ENCODE measurements at places on chromosomes 13 and 19.

DNA sequence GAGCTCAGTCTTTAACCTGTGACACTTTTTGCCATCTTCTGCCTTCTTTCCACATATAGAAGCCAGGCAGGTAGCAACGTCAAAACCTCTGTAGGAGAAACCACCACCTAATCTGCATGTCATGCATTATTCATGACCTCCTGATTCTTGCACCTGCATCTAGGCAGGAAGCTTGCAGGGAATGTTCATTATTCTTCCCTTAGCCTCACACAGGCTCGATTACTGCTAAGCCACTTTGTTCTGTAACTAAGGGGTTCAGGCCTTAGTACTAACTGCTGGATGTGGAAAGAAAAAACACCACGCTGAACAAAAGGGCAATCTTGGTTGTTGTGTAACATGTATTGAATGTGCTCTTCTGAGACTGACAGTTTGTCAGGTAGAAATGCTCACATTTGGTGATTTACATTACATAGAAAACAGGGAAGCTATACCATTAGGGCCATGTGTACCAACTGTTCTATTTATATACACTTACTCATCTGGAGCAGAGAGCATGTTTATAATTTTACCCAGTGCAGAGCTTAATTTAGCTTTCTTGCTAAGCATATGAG lies 366.9 kb downstream of the KLF12 start:
- no peak for DNase-seq

GRCh38 chr13:86922936-86923335 lies 748.2 kb upstream of the SLITRK5 start:
- no peak for DNase-seq

- DNase-seq, result no peak
These were observed 2.3 kb upstream of the STRN4 start for GRCh38 chr19:46748325-46749109.

- no peak for DNase-seq
These were observed 9.7 kb downstream of the INAFM1 start for GRCh38 chr19:47284324-47284899.

DNA sequence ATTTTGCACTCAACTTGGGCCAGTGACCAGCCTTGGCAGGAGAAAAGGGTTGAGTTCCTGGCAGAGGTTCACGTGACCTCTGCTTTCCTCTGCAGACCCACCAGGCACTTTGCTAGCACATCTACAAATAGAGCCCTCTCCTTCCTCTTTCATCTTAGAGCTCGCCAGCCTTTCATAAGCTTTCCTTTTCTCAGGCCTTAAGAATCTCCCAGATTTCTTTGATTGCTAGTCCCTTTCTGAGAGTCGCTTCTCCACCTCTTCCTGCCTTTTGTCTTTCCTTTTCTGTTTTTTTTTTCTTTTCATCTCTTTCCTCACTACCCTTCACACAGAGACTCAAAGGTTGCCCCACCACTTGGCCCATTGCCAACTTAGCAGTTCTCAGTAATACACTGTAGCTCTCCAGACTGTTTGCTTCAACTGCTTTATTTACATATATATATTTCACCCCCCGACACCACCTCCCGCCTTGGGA lies 375.7 kb upstream of the SPRY2 start:
- no peak for DNase-seq

DNA sequence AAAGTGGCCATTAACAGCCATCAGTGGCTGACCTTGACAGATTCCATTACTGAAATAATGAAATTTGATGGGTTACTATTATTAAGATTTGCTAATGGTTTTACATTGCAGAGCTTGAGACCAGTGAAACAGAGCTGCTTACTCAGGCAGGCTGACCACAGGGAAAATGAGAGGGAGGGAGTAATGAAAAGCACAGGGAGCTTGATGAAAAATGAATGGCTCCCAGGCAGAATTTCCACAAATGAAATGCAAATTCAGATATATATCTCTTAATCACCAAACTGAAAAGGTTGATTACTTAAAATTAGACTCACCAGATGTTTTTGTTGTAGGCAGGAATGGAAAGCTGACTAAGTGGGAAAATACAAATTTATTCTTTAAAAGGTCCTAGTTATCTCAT lies 36.1 kb downstream of the HTR2A start:
- DNase-seq, result no peak

GRCh38 chr13:44234566-44234965 lies 139.1 kb upstream of the SERP2 start:
- DNase-seq, result no peak

GRCh38 chr19:18860725-18861124 lies 29.0 kb downstream of the UPF1 start:
- no peak for DNase-seq

DNA sequence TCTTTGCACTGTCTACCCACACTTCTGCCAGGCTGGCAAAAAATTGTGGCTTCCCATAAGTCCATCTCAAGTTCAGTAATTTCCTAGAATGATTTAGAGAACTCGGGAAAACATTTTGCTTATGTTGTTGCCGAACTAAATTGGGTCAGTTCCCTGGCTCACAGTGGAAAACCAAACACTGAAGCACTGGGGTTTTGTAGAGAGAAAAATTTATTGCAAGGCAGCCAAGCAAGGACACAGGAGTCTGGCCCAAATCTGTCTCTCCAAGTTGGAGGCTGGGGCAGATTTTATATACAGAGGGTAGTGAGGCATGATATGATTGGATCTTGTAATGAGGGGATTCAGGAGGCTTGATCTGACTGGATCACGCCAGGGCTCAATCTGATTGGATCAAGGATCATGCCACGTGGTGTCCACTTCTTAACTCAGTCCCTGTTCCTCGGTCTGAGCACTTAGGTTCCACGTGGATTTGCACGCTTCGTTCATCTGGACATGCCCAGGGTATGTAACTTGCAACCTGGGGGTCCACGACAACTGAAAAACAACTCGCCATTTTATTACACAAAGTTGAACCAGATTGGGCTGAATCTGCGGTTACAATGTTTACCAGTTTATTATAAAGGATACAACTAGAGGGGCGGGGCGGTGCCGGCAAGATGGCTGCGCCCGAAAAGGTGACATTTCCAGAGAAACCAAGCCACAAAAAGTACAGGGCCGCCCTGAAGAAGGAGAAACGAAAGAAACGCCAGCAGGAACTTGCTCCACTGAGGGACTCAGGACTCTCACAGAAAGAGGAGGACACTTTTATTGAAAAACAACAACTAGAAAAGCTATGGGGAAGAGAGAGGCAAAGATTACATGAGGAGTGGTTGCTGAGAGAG lies 7.3 kb downstream of the CD209 start:
- DNase-seq, result no peak

DNA sequence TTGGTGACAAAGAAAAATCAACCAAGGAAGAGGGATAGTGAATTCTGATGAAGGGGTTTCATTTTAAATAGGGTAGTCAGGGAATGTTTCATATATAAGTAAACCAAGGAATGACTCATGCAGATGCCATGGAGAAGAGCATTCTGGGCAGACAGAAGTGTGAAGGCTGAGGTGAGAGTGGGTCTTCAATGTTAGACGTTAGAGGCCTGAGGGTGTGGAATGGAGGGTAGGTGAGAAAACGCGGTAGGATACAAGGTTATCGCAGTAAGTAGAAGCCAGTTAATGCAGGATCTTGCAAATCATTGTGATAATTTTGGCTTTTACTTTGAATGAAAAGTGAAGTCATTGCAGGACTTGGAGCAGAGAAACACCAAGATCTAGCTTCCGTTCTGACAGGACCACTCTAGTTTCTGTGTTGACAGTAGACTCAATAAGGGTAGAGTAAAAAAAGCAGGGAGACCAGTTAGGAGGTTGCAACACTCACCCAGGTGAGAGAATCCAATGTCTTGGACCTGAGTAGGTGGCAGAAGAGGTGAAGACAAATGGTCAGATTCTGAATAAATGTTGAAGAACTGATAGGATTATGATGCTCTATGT lies 225.2 kb upstream of the TMTC4 start:
- no peak for DNase-seq

GRCh38 chr13:30464496-30465342 lies 1.0 kb downstream of the HMGB1 start:
- no peak for DNase-seq

DNA sequence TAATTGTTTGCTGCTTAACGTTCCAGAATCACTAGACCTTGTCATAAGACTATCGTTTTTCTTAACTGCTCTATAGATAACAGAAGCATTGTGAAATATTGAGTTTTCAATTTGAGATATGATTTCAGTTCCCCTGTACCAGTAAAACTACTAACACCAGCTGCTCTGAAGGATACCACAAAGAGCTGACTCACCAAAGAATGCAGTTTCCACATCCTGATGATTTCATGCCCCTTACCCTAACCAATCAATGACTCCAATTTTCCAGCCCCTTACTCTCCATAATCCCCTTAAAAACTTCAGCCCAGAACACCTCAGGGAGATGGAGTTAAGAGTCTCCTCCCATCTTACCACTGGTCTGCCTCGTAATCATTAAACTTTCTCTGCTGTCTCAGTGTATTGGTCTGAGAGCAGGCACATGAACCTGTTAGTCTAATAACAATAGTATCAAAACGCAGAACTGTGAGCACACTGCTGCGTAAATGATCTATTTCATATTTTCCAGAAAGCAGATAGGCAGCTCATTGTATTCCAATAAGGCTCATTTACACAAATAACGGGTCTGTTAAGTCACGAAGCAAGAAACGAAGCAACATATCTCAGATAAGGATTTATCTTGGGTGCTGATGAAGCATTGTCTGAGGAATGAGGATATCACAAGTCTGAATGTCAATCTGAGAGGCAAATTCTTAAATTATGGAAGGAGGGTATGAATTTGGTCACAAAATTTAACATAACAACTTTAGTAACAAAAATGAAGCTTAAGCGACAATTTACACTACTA lies 14.1 kb upstream of the CCNA1 start:
- no peak for DNase-seq

DNA sequence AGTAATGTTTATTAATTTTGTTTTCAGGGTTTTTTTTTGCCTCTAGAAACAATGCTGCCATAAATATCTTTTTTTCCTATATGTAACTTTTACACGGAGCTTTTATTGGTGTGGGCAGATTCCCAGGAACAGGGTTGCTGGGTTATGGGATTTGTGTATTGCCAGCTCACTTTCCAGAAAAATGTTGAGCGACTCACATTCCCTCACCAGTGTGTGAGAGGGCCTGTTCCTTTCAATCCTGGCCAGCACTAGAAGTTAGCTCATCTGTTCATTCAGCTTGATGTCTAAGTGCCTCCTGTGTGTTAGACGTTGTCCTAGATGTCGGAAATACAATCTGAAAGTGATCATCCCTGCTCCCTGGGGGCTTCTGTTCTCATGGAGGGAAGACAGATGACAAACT lies 2.6 kb downstream of the ZNF71 start:
- no peak for DNase-seq

DNA sequence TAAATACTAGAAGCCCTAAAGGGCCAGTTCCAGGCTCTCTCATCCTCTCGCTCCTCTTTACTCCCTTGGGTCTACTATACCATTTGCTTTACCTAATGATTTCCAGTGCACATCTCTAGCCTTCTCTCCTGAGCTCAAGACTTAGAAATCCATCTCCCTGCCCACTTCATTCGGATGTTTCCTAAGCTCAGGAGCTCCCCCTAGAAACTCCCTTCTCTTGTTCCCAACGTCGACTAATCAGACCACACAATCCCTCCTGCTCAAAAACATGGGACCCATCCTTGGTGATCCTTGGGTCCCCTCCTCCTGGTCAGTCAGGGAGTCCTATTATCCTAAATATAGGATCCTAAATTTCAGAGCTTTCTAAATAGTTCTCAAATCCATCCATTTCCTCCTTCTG lies 21.1 kb upstream of the STK24 start:
- DNase-seq, result no peak

DNA sequence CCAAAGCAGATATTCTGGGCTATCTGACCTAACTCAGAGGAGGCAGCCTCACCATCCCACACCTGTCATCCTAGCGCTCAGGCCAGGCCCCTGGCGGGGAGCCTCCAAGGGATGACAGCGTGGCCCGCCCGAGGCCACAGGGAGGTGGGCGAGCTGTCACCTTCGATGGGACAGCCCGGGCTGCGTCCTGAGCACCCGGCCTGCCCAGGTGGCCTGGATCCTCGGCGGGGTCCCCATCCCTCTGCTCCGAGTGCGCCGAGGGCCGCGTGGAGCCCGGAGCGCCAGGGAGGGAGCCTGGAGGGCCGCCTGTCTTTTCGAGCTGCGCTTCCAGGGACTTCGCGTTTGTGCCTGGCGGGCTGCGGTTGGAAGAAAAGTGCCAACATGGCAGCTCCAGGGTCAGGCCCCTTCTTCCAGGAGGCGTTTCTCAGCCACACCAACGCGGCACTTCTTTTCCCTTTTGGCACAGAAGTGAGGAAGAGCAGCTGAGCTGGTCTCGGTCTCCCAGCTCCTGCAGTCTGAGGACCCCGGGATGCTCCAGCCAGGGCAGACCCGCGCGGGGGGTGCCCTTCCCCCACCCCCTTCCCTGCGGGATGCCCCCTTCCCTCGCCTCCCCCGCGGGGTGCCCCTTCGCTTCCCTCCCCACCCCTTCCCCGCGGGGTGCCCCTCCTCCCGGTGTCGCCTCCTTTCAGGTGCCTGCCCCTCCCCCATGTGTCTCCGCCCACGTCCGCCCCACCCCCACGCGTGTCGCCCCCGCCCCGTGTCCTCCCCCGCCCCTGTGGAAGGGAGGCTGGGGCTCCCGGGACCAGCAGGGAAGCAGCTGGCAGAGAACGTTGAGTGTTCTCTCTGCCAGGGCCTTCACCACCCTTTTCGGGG lies 42.3 kb downstream of the GJA3 start:
- no peak for DNase-seq

DNA sequence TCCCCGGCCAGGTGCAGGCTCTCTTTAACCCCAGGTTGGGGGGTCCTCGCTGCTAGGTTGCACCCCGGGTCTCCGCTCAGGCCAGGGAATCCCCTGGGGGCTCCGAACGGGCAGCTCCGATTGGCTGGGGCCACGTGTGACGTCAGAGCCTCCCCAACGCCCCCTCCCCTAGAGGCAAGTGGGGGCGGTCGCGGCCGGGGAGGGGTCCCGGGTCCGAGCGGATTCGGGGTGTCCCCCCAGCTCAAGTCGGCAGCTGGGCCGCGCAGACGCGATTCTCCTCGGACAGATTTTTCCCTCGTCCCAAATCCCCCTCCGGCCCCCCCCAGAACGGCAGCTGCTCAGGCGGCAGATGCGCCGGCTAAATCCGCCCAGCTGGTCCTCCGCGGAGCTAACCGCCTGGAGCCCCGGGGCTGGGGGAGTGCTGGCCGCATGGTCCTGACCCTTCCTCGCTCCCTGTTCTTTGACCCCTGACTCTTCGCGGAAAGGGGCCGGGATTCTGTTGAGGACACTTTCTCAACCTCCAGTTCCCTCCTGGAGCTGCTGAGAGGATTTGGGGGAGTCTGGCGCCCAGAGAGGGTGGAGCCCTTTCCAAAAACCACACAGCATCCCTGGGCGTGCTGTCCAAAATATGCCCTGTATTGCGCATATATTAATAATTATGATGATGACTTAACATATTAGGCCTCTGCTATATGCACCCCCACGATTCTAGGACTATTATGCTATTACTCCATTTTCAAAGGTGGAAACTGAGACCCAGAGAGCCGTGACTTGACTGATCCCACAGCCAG lies 25.4 kb upstream of the SEMA6B start:
- no peak for DNase-seq
